ENCODE measurements at places on chromosomes 3 and 15. TPM values are rescaled to one million over a fixed set of nuclear protein-coding genes. Genes with fewer than 3 reads are reported as not detected.

Gene GTPBP8
- total RNA-seq: 50.1 TPM

- no peaks in the 10 kb centered on the region for H3K4me1 ChIP-seq
- H3K4me3 ChIP-seq: no peak overlapping the region
- H3K27me3 ChIP-seq: no peaks in the 10 kb centered on the region
- H3K27ac ChIP-seq: no peak overlapping the region
Measured at GRCh38 chr15:75706682-75706954, 6.0 kb downstream of the CSPG4 start.

DNA sequence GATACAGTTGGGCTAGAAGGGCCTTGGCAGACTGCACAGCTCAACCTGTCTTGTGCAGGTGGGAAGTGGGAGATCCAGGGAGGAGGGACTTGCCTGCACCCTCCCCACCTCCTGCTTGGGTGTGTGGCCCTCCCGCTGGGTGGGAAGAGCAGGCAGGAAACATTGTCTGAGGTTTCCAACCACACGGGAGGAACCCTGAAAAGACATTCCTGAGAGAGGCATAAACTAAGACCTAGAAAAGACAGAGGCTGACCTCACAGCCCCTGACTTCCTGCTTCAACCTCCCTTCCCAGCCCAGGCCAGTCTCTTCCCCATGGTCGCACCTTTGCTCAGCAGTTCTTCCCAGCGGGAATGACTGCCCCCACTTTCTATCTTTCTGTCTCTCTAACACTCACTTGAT is 46.3 kb upstream of the INSYN1 start:
- no peaks in the 10 kb centered on the region for H3K36me3 ChIP-seq
- no peak overlapping the region for H3K4me3 ChIP-seq
- H3K27me3 ChIP-seq: no peaks in the 10 kb centered on the region
- no peak for DNase-seq
- H3K27ac ChIP-seq: no peak overlapping the region

DNA sequence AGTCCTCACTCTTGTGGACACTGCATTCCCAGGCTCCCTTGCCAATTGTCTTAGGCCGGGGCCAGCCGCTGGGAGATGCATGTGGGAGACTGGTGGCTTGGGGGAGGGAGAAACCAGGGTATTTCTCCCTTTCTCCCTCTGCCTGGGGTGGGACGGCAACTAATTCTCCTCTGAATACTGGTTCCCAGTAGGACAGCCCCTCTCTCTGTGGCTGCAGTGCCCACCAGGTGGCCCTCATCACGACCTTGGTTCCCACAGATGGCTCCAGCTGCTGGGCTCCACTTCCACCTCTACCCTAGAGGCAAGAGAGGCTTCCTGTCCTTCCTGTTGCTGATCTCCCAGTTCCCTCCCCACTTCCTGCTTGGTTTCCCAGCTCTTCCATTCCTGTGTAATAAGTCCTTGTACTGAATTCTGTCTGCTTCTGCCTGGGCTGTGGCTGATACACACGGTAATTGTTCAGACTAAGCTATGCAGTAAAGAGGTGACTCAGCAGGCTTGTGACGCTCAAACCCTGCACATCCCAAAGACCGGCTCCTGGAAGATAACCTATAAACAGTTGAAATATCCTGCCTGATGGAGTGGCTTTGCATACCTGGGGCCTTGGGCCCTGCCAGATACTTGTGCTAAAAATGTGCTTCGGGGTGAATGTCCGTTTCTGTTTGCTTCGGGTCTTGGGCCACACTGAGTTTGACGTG is 20.4 kb upstream of the COPG1 start:
- H3K4me3 ChIP-seq: no peak overlapping the region
- H3K27ac ChIP-seq: peak overlapping the region; percentile 2
- no peaks in the 10 kb centered on the region for H3K36me3 ChIP-seq
- no peak for DNase-seq
- peaks cover 9% of the 10 kb centered on the region for H3K4me1 ChIP-seq
- H3K27me3 ChIP-seq: no peaks in the 10 kb centered on the region

Gene ATG3
- 117 TPM for total RNA-seq

Gene CCDC39
- not detected for total RNA-seq

Measured in thyroid gland (tissue), 4 donors.